Iris pigment epithelial cell (primary cell): ENCODE measurements at places on chromosomes 3 and 15.

GRCh38 chr3:106030627-106030963, 161.8 kb upstream of the CBLB start:
- peak; percentile 66 for DNase-seq

- no peak for DNase-seq
Measured at GRCh38 chr3:43949594-43949993, 258.9 kb downstream of the ABHD5 start.

DNA sequence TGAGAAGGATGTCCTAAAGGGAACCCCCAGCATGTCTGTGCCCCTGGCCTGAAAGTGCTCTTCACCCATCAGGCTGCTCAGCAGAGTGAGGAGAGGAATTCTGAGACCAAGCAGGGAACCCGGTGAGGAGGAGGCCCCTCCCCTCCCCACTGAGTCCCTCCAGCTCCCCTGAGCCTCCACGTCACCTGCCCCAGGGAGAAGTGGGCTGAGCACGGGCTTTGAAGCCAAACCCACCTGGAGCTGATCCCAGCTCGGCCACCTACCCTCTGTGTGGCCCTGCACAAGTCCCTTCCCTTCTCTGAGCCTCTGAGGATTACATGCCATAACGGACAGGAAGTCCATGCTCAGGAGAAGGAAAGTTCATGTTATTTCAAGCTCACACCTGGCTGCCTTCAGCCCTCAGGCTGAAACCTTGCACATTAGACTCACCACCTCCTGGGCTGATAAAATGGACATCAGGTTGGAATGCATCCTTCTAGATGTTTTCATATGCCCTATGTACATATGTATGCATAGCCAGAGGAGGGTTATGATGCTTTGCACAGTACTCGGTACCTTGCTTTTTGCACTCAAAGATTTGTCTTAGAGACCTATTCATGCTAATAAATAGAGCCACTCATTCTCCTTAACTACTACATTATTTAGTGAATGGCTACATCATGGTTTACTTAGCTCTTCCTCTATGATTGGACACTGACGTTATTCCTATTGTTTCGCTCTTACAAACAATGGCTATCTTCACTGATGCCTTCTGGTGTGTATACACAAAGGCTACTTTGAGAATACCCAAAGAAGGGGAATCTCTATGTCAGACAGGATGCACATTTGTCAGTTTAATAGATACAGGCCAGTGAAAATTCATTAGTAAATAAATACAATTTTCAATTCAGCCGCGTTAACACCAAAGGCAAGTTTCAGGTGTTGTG, 31.6 kb upstream of the GATA2 start:
- DNase-seq = no peak

DNA sequence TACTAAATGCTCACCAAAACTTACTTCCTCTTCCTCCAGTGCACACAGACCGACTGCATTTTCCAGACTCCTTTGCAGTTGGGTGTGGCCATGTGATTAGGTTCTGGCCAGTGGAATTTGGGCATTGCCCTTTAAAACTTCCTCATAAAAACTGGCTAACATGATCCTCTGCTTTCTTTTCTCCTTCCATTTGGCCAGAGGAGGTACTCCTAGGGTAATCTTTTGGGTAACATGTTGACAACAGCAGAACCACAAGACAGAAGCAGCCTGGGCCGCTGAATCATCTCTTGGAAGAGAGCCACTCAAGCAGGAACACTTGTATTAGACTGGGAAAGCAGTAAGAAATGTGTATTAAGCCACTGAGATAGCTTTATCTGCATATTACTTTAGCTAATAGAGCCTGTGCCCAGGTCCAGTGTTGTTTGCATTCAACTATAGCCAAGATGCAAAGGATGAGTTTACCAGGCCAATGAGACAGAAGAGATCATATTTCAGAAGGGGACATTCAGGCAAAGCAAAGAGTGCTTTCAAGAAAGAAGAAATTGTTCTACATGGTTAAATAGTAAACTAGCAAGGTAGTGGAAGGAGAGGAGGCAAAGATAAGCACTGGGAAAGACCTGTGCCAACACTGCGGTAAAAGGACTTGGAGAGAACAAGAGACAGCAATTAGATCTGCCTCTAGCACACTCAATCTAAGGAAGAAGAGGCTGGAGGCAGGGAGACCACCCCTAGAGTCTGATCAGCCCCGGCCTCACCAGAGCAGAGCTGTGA, 79.8 kb downstream of the PLCH1 start:
- peak; percentile 91 for DNase-seq

GRCh38 chr15:84001037-84001436, 234.5 kb upstream of the GOLGA6L4 start:
- no peak for DNase-seq

- peak; percentile 77 for DNase-seq
Measured at GRCh38 chr3:56702490-56703315, 19.6 kb upstream of the TASOR start.

GRCh38 chr15:45363801-45364200, 14.5 kb downstream of the GATM start:
- DNase-seq = no peak

GRCh38 chr3:151146071-151146730, 56.8 kb downstream of the GPR171 start:
- DNase-seq = peak; percentile 58

- DNase-seq = no peak
Measured at GRCh38 chr3:133756716-133757694, 10.8 kb downstream of the TF start.

GRCh38 chr3:95319921-95320494, 1257.1 kb downstream of the NSUN3 start:
- peak; percentile 15 for DNase-seq

GRCh38 chr15:91407269-91407889, 307.3 kb downstream of the SV2B start:
- DNase-seq = peak; percentile 31
